ENCODE measurements at places on chromosomes 5 and 9. TPM values are rescaled to one million over a fixed set of nuclear protein-coding genes. Genes with fewer than 3 reads are reported as not detected.

DNA sequence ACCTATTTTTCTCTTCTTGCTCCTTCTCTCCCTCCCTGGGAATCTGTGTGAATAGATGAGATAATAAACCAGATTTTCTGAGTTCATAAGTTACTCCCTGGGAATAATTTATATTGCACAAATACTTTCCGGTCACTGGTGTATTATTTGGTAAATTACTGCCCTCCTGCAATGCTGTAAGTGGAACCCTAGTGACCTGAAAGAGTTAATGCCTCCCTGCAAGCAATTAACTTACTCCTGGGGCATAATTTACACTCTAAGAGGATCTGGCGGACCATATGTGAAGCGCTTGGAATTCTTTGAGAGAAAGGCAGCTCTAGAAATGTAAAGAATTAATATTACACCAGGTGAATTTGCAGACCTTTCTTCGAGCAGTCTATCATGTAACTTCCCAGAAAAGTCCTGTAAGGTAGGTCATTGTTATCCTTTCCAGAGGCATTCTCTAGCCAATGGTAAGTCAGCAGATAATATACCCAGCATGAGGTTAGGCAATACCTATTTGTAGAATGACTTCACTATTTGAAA, 7.0 kb upstream of the GDNF start:
- no peak for DNase-seq

GRCh38 chr5:157286761-157287211, 20.9 kb downstream of the CYFIP2 start:
- peak; percentile 71 for DNase-seq

- DNase-seq, result no peak
Measured at GRCh38 chr5:170232786-170233185, at the start of gene C5orf58. TSS of gene C5orf58 (plus strand) at chr5:170232985. CDS start at chr5:170234977, 1,992 bp downstream.

DNA sequence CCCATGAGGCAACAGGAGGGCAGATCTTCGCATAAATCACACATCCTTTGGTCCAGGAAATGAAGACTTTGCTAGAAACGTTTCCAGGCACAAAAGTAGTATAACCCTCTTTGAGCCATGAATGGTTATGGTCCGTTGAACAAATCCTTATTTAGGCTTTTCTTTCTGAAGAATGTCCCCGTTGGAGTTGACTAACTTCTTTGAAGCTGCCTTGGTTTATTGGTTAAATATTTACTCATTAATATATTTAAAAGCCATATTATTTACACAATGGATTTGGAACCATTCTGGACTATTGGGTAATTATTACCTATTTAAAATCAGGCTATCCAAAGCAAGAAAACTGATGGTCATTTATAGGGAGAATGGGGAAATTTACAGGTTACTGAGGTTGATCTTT, 347.6 kb upstream of the SLC30A5 start:
- DNase-seq, result no peak

Gene PCDHGB7
- total RNA-seq, result 8.8 TPM

Gene GFI1B
- total RNA-seq, result 0.25 TPM

Measured in left ventricle myocardium superior (tissue), 1 donor.